ENCODE measurements at places on chromosomes 2 and 18.

GRCh38 chr2:160836755-160837154 lies 323.5 kb upstream of the TANK start:
- DNase-seq = no peak

GRCh38 chr2:226077031-226077430 lies 677.5 kb downstream of the NYAP2 start:
- DNase-seq = no peak

GRCh38 chr2:76444732-76445131 lies 734.0 kb upstream of the GCFC2 start:
- no peak for DNase-seq

DNA sequence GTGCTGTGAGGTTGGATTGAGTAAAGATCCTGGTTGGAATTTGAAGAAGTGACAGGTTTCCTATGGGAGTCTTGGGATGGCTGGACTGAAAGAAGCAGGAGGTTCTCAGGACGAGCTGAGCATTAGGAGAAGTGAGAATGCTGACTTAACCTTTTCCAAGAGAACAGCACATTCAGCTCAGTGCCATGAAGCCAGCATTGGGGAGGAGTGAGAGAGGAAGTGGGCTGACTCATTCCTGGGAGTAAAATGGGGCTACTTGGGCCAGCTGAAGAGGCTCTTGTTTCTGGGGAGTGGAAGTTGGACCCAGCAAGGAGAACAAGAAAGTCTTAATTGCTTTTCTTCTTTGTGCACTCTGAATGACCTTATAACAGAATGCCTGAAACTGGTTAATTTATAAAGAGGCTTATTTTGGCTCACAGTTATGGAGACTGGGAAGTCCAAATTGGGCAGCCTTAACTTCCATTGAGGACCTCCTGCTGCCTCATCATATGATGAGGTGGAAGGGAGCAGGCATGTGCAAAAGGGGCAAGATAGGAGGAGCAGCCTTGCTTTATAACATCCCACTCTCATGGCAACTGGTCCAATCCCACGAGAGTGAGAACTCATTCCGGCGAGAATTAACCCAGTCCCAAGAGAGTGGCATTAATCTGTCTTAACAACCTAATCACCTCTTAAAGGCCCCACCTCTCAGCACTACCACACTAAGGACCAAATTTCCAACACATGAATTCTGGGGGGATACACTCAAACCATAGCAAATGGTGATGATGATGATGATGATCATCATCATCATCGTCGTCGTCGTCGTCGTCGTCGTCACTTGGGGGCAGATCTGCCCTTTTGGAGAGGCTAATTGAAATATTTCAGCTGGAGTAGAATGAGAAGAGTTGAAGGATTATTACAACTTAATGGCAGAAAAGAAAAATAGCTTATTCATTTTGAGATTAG lies 26.1 kb downstream of the DGUOK start:
- no peak for DNase-seq

GRCh38 chr2:197992482-197993133 lies 188.2 kb downstream of the PLCL1 start:
- DNase-seq = no peak

- DNase-seq = no peak
Measured at GRCh38 chr2:150939087-150939486, 322.6 kb downstream of the RBM43 start.

GRCh38 chr18:70494524-70494923 lies 205.7 kb downstream of the SOCS6 start:
- DNase-seq = no peak

DNA sequence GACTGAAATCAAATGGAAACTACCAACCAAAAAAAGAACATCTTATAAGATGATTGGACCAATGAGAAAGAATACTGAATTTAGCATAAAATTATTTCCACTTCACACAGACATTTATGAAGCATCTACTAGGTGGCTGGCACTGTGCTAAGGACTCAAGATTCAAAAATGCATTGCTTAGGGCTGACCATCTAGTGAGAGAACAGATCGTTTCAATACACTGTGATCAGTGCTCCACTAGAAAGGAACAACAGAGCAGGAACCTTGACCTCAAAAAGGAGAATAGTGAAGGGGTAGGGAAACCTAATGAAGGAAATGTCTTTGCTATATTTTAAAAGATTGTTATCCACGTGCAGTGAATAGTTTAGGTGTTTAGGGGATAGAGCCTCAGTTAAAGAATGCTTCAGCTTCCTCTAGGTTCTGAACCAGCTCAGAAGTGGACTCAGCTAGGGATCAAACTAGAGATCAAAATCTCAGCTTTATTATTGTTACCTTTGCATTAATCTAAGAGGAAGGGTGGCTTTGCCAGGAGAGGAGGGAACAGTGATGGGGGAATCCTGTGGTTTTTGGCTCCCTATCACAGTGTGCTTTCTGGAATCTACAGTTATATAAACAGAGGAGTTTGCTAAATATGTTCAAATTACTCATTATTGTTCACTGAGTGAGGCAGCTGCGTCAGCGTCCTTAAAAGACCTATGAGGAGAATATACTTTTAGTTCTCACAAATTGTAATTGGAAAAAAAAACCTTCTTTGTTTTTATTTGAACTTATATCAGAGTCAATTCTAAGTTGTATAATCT lies 16.2 kb upstream of the BBS5 start:
- DNase-seq = no peak

DNA sequence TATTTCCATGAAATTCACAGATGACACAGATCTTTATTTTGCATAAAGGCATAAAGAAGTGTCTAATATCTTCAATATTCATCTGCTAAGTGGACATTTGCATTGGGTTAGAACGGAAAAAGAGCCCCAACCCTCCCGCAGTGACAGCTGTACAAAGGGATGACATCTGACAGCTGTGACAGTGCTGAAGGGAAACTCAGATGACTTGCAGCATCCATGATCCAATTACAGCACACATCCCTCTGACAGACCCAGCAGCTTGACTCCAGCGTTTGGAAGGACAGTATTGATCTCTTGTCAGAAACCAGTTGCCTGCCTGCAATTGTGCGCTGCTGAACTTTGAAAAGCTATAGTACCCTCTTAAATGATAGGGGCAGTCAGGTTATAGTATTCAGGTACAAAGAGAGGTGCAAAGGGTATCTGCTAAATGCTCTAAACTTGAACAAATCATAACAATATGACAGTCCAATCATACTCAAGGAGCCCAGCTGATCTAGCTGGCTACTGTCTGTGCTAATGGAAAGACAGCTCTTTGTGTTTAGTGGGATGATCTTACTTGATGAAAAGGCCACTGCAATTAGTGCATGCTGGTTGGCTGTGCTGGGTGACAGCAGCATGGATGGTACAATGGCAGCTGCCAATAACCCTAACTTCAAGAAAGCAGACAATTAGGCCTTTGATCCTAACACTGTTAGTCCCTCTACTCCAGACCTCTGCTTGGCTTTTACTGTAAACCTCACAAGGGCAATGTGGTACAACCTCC lies 599.2 kb downstream of the NR4A2 start:
- DNase-seq = no peak

GRCh38 chr2:45171136-45171501 lies 161.9 kb upstream of the SIX2 start:
- DNase-seq = no peak

- DNase-seq = no peak
Measured at GRCh38 chr18:22493940-22494339, 76.2 kb upstream of the CTAGE1 start.

GRCh38 chr18:8938817-8939216 lies 163.7 kb upstream of the NDUFV2 start:
- DNase-seq = no peak

- peak; percentile 27 for DNase-seq
Measured at GRCh38 chr18:23136326-23137096, 1.2 kb downstream of the CABLES1 start.

Measured in CD8-positive, alpha-beta T cell (primary cell).